ENCODE measurements at places on chromosomes 12 and 14.

- no peak for DNase-seq
Observed at GRCh38 chr12:75196408-75196807, 13.2 kb downstream of the KCNC2 start.

- DNase-seq, result no peak
Observed at GRCh38 chr12:14995583-14996425, 23.0 kb downstream of the PDE6H start.

DNA sequence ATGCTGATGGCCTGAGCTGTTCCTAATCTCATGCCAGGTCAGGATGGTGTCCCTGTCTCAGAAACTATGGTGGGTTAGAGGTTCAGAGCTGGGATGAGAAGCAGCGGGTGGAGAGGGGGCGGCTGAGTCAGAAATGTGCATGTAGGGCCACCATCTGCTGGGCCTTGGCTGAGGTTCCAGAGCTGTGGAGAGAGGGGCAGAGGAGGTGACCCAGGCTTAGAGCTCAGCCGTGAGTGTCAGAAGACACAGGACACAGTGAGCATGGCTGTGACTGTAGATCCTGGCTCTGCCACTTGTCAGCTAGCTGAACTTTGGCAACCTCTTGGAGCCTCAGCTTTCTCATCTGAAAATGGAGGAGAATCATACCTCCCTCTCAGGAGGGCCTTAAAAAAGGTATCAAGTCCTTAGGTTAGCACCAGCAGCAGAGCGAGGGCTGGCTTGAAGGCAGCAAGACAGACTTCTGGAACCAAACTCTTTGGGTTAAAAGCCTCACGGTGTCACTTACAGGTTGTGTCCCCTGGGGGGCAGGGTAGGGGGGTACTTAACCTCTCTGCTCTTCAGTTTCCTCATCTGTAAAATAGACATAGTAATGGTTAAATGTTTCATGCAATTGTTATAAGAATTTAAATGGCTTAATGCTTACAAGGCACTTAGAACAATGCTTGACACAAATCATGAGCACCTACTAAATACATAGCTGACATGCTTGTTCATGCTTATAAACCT, 34.8 kb downstream of the TMEM229B start:
- DNase-seq, result no peak

DNA sequence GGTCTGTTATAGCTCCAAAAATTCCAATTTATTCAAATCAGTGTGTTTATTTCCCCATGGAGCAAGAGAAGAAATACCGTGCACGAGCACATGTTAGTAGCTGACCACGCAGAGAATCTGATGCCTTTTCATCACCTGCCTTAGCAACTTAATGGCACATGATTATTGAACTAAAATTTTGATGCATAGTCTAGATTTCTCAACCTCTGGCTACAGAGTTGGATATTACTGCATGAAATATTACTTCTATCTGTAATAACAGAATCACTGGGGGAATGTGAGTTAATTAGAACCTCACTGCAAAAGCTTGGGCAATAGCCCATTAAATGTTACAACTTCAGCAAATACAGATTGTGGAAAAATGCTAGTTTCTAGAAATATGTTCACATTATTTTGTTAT, 335.8 kb downstream of the FLRT2 start:
- no peak for DNase-seq

- no peak for DNase-seq
Observed at GRCh38 chr14:79833781-79834180, 377.5 kb downstream of the DIO2 start.

GRCh38 chr14:80364274-80364673, 153.0 kb upstream of the DIO2 start:
- DNase-seq, result no peak

DNA sequence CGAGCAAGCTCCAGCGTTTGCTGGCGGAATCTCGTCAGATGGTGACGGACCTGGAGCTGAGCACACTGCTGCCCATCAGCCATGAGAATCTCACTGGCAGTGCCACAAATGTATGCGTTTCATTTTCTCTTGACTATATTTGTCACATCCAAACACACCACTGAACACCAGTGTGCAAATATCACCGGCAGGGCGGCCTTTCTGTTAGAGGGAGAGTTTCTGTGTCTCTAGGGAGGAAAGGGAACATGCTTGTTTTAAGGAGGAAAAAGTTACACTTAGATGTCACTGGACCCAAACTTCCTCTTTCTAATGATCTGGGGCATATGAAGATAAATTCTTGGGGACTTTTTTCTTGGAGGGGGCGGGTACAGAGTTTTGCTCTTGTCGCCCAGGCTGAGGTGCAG, 21.9 kb upstream of the HIP1R start:
- DNase-seq, result no peak

DNA sequence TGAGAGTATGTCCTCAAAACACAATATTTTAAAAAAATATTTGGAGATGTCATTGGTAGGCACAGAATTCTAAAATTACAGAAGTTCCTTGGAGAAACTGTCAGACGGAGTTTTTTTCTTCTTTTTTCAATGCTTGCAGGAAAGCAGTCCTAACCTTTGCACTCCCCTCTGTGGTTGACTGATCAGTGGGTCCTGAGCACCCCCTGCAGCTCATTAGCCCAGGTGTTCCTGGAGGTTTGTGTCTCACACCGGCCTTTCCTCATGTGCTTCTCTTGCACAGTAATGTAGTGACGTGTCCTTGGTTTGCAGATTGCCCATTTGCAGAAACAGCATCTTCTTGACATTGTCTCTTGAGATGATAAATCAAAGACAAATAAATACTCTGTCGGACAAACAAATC, 513.0 kb downstream of the TMEM121 start:
- DNase-seq, result peak; percentile 71

- DNase-seq, result no peak
Observed at GRCh38 chr14:67440513-67440912, 28.5 kb upstream of the PLEK2 start.

Measured in activated CD8-positive, alpha-beta memory T cell treated with anti-CD3 and anti-CD28 coated beads, Interleukin-2, amount 50 U/mL, for 48 hours (primary cell).